ENCODE measurements at places on chromosomes 11 and 22. TPM values are rescaled to one million over a fixed set of nuclear protein-coding genes. Genes with fewer than 3 reads are reported as not detected.

GRCh38 chr22:33470456-33470855 is 412.3 kb upstream of the SYN3 start:
- DNase-seq: no peak

DNA sequence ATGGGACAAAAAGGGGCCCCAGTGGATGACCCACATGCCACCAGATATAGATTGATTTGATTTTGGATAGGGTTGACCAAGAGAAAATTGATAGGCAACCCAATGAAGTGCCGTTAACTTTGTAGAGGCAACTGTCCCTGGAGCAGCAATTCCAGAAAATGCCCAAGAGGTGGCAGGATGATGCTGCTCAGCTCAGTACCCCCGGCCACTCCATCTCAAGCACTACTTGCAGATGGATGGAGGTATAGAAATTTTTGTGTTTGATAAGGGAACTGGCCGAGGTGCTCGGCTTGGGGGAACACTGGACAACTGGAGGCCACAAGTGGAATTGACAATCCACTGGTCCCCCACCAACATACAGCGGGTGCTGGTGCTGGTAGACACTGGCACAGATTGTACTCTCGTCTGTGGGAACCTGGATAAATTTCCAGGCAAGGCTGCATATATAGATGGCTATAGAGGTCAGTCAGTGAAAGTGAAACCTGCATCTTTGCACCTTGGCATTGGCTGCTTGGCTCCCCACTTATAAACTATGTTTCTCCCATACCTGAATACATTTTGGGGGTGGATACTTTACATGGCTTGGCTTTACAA is 86.3 kb downstream of the CCDC83 start:
- DNase-seq: peak; percentile 41

- no peak for DNase-seq
Observed at GRCh38 chr11:128874427-128874826, 7.3 kb upstream of the KCNJ1 start.

DNA sequence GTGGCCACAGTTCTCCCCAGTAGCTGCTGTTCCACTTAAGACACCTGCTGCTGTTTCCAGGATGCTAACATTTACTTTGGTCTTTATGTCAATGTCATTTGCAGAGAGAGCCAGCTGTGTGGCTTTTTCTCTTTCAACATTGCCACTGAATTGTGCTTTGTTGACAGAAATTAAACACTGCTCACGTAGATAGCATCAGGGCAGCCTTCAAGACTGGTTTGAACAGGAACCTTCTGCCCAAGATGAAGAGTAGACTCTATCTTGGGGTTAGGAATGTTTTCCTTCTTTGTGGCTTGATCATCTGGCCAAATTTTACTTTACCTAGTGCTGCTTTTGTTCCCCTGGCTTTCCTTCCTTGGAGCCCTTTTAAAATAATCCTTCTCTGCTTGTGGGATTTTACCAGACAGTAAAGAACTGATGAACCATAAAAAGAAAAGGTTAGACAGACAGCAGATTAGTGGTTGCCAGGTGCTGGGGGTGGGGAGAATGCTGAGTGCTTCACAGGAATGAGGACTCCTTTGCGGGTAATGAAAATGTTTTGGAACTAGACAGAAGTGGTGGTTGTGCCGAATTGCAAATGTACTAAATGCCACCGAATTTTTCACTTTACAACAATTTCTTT is 22.7 kb upstream of the XBP1 start:
- DNase-seq: no peak

The ZBED5 gene
- 25.5 TPM for total RNA-seq

DNA sequence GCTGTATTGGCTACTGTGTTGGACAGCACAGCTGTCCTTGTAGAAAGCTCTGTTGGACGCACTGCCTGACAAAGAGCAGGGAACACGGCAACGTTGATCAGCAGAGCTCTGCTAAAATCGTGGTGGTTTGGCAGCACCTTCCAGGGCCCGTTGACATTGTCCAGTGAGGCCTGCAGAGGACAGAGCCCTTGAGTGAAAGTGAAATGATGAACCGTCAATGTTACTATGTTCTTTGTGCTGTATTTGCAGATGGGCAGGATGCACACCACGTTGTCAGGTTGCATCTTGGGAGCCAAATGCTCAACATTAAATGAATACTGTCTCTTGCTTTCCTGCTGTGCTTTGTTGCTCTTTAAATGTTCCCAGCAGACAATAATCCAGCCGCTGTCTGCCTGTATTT is 69.7 kb downstream of the NELL1 start:
- DNase-seq: no peak

The DPP3 gene
- 44.4 TPM for total RNA-seq

The MAPK12 gene
- 178 TPM for total RNA-seq

GRCh38 chr11:63915961-63916836 is 765 bp downstream of the RCOR2 start:
- DNase-seq: peak; percentile 77

The CCDC87 gene
- total RNA-seq: not detected

The TMEM132A gene
- 3.3 TPM for total RNA-seq

- no peak for DNase-seq
Observed at GRCh38 chr11:36488096-36488495, 22.0 kb downstream of the TRAF6 start.

- DNase-seq: no peak
Observed at GRCh38 chr11:103340956-103341355, 231.7 kb downstream of the DYNC2H1 start.

The THAP12 gene
- total RNA-seq: 34.2 TPM

DNA sequence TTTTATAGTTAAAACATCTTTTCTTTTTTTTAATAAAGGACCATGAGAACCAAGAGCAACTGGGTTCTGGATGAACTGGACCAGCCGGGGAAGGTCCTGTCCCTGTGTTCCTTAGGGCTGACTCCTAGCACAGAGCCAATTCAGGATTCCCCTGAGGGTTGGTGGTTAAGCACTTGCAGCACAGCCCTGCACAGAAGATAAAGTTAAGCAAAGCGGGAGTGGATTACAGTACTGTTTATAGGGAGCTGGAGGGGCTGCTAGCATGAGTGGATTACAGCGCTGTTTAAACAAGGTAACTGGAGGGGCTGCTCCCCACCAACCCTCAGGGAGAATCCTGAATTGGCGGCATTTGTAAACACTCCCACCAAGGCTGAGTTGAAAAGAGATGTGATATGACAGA is 90.6 kb downstream of the CELSR1 start:
- DNase-seq: no peak

The PATE4 gene
- not detected for total RNA-seq

DNA sequence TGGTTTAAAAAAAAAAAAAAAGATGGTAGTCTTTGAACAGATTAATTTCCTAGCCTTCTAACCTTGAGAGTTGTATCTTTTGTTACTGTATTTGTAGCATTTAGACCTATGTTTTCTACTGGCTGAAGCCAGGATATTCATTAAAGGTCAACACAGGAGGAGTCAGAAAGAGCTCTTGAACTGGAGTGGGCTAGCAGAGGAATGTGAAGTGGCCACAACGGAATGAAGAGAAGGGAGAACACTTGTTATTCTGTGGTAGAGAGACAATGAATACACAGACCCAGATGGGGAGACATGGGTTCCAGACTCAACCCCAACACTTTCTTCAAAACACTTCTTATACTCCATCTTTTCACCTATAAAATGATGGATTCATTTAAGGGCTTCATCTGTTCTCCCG is 88.1 kb downstream of the RELT start:
- DNase-seq: no peak

Data from psoas muscle (tissue), 8 donors.